GM19239 (cell line): ENCODE measurements at places on chromosomes 2 and 18.

DNA sequence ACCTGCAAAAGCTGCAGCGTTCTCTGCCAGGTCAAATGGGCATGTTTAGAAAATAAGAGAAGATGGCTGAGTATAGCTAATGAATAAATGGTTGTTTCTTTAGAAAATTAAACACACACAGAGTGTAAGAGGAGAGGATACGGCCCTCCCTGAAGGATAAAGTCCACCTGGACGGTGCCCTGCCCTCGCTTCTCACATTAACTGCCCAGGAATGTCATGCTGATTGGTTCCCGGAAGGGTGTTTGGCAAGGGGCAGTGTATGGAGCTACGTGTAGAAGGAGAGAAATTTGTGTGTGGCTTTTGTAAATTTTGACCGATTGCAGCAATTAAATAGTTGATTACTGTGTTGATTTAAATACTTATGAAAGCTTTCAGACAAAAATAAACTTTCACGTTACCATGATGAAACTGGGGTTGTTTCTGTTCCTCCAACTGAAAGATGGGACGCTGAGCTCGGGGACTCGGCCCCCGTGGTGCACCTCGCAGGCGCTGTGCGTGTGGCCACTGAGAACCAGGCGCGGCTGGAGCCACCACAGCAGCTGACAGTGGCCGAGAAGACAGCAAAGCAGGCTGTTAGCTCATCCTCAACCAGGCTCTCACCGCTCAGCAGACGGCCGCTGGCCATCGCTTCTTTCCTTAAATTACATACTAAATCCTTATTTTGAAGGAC lies 22.7 kb downstream of the MPPE1 start:
- no peak for DNase-seq

GRCh38 chr18:56921896-56922480 lies 224.9 kb upstream of the BOD1L2 start:
- DNase-seq = no peak

- DNase-seq = no peak
Observed at GRCh38 chr2:230124757-230125431, 56.2 kb upstream of the SLC16A14 start.

GRCh38 chr2:221502270-221503010 lies 69.7 kb downstream of the EPHA4 start:
- DNase-seq = no peak

- no peak for DNase-seq
Observed at GRCh38 chr2:189002079-189002478, 27.9 kb downstream of the COL3A1 start.

GRCh38 chr18:32918692-32919250 lies 145.9 kb upstream of the KLHL14 start:
- DNase-seq = no peak

GRCh38 chr2:187502467-187502866 lies 51.8 kb downstream of the TFPI start:
- no peak for DNase-seq

DNA sequence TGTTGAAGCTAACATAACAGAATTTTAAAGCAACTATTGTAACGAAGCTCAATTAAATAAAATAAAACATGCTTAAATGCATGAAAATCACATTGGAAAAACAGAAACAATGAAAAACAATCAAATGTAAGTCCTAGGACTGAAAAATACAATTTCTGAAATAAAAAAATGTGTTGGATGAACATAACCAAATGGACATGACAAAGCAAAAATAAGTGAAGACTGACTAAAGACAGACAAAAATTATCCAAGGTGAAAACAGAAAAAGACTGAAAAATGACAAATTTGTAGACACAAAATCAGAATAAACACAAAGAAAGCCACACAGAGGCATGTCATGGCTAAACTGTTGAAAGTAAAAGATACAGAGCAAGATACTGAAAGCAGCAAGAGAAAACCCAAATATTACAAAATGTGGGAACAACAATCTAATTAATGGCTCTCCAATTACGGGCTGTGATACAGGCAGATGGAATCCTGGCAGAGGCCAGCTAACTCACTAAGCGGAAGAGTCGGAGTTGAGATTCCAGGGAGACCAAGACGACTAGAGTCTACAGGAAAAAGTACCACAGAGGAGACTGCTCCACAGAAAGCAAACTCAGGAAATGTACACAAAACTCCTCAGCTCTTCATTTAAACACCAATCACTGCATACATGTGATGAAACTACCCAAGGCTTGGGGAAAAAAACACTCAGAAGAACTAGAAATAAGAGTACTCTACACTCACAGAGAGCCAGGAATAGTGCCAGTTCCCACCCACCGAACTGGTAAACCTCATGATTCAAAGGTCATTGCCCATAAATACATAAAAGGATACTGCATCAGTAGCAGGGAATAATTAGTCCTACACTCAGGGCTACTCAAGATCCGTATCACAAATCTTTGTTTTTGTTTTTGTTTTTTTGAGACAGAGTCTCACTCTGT lies 83.6 kb downstream of the ATAD2B start:
- DNase-seq = no peak

DNA sequence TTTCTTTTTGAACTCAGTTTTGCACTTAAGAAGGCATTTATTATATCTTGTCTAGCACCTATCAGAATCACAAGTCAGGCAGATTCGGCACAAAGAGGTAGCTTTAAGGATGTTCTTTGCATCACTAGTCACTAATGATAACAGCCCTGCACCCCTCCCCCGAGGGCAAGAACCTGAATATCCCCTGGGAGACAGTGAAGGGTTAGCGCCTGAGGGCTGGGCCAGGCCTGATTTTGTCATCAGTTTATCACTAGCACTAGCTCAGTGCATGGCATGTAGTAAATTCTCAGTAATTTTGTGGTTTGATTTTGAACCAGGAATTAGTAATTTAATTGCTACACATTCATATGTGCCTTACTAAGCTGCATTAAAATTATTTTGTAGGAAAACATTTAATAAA lies 23.9 kb upstream of the HS6ST1 start:
- DNase-seq = no peak

- no peak for DNase-seq
Observed at GRCh38 chr2:40452786-40453185, 896 bp upstream of the SLC8A1 start.

GRCh38 chr18:24585996-24586566 lies 125.6 kb downstream of the HRH4 start:
- DNase-seq = no peak

GRCh38 chr2:166444306-166444705 lies 49.7 kb downstream of the SCN7A start:
- DNase-seq = no peak

DNA sequence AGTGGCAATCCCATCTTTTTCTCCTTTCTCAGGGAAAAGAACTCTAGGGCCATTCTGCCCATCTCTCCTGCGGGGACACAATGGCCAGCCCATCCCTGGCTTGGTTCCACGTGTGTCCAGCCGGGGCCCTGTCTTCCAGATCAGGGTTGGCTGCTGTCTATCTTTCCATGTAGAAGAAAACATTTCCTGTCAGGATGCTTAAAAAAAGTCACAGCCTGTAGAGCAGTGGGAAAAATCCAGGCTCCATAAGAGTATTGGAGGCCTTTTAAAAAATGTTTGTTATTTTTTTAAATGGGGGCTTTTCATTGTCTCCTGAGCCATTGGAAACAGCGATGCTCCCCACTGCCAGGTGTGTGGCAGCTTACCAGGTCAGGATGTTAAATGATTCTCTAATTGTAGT lies 105.6 kb downstream of the TGFA start:
- DNase-seq = no peak

DNA sequence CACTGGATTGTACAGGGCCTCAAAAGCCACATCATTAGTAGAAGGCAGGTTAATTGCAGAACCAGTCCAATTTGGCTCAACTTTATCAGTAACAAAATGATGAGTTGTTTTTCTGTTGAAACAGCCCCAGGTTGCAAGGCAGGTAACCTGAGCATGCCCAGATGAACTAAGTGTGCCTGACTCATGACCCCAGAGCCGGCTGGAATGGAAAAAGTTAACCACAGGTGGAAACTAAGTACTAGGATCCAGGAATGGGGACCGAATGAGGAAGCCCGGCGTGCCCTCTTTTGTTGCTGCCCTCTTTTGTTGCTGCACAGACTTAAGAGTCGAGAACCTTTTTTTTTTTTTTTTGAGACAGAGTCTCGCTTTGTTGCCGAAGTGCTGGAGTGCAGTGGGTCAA lies 79.5 kb upstream of the YWHAQ start:
- DNase-seq = no peak
